ENCODE measurements at places on chromosomes 2 and 18.

GRCh38 chr2:217902379-217903141, 100.2 kb downstream of the TNS1 start:
- DNase-seq: no peak

DNA sequence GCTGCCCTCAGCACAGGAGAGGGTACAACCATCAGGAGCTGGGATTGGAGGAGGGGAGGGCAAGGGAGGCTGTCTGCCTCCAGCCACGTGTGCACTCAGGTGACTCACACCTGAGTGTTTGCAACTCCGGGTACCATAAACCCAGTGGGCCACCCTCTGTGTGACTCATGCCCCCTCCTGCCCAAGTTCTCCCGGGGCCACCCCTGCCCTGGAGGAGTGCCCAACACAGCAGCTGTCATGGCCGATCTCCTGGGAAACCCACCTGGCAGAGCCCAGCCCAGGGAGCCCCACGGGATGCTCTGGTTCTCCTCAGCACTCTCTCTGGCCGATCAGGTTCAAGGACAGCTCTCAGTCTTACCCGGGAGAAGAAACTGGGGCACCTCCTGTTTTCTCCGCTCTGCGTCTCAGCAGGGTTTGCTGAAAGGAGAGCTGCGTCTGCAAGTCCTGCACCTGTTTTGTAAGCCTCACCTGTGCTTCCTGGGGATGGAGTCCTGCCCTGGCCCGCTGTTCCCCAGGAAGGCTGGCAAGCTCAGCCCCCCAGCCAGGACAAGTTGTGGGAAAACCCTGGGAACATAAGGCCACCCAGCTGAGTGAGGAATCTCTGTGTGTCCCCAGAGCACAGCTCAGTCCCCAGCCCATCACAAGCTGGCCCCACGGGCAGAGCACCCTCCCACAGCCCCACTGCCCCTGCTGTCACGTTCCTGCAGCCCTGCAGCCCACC, 44.0 kb upstream of the UBE2F start:
- DNase-seq: no peak

DNA sequence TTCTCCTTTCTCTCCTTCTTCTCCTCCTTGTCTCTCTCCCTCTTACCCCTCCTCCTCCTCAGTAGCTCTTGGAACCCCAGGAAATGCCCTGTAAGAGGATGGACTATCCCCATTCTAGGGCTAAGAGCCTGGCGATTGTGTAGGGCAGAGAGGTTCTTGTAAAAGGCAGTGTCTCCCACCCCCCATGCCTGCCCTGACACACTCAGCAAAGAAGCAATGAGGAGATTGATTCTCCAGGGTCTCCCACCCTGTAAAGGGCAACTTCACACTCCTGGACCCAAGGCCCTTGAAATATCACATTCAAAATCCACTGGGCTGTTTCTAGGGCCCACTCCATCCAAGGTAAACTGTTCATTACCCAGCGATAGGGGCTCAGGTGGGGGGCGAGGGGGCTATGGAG, 144.1 kb downstream of the INSIG2 start:
- no peak for DNase-seq

- no peak for DNase-seq
These were observed 153.3 kb upstream of the KYNU start for GRCh38 chr2:142724186-142724585.

DNA sequence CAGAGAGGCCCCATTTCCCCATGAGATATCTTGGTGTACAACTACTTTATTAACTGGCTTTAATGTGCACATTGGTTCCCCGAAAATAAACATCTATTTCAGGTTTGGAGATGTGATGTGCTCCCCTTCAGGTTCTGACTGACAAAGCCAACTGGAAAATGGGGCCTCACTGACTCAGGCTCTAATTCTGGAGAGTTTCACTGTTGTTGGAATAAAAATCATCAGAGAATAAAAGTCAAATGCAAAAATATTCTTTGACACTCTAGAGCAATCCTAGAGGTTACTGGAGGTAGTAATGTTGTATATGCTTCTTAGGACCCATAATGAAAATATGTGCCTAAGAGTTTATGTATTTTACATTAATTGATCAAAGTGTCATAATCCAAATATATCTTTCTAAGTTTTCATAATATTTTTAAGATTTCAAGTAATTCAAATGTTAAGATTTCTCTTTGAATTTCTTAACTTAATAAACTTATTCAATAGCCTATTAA, 189.9 kb upstream of the COL3A1 start:
- no peak for DNase-seq

DNA sequence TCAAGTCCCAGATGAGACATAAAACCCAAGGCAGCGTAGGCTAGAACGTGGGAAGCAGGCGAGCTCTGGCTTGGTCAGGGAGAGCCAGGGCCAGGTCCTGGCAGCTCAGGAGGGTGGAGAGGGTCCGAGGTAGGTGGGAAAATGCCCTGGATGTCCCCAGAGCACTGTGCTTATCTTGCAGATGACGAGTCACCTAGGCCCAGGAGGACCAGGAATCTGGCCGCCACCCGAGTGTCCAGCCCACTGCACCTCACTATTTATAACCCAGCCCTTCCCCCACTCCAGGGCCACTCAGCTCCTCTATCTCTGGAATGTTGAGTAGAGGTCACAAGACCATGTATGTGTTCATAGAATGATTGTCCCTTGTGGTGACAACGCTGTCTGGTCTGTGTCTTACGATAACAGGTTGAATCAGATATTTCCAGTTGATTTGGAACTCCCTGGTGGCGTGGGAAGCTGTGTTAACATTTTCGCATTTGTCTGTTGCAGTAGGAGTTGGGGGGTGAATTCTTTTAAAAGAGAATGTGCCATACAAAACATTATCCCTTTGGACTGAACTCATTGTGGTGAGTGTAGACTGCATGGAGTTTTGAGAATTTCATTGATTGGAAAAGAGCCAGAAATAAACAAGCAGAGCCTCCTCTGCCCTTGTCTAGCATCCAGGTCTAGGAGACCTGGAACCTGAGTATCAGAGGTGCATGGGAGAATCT, 47.5 kb downstream of the EMILIN2 start:
- DNase-seq: no peak

DNA sequence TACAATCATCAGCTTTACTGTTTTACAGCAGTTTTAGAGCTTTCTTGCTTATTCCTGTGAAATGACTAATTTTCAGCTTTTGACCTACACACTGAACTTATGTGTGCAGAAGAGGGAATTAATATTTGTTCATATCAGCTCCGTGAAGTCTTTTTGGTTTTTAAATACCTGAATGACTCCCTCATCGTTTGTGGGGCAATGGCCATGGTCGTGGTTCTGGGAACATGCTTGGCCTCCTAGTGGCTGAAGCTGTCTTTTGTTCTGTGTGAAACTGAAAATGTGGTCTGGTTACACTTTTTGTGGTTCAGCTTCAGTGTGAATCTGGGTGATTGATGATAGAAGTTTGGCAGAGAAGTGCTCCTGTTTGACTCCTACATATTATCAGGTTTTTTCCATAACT, 408.1 kb downstream of the THSD7B start:
- peak; percentile 84 for DNase-seq

DNA sequence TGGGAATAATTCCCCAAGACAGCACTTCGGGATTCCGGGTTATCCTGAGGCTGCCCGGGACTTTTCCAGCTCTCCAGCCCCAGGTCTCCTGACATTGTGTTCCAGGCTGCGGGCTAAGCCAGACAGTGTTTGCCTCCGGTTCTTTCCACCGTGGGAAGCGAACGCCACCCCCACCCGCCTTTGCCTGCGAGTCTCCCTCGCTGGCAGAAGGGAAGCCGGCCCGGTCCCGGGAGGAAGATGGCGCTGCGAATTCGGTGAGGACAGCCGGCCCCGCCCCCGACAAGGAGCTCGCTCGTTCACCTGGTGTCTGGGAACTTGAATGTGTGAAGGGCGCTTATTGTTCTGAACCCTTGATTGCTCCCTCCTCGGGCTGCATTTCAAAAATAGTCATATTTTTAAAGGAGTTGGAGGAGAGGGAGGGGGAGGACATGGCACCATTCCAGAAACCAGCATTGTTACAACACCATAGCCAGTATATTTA, 2.9 kb downstream of the LRATD1 start:
- DNase-seq: no peak

DNA sequence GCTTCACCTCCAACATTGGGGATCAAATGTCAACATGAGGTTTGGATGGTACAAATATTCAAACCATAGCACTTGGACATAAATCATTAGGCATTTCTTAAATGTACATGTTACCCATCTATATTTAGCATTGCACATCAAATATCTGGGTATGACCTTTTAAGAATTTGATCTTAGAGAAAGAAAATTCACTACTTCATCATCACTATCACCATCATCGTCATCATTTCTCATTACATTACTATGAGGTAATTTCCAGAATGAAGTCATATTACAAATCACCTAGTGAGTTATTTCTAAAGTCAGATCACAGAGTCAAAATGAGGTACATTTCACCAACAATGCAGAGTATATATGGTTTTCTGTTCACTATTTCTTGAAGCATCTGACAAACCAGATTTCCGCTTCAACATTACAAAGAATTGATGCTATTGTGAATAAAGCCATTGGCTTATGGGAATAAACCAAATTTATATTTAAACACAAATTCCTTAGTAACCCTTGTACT, 356.4 kb upstream of the GYPC start:
- DNase-seq: no peak

- peak; percentile 53 for DNase-seq
These were observed 91.8 kb downstream of the CABLES1 start for GRCh38 chr18:23226930-23227725.

- DNase-seq: no peak
These were observed 328.4 kb downstream of the DYSF start for GRCh38 chr2:71781695-71782228.

DNA sequence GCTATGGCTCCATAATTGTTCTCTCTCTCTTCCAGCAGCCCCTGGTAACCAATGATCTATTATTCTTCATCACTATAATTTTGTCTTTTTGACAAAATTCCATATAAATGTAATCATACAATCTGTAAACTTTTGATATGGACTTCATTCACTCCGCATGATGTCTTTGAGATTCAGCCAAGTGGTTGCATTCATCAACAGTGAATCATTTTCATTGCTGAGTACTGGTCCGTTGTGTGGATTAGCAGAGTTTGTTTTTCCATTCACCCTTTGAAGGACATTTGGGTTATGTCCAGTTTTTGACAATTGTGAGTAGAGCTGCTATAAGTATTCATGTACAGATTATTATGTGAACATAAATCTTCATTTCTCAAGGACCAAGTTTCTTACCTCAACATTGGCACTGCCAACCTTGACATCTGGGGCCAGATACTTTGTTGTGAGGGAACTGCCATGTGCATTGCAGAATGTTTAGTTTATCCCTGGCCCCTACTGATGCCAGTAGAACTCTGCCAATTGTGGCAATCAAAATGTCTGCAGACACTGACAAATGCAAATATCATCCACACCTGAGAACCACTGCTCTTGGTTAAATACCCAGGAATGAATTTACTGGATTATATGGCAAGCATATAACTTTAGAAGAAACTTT, 48.4 kb upstream of the BCL2L11 start:
- DNase-seq: peak; percentile 52

DNA sequence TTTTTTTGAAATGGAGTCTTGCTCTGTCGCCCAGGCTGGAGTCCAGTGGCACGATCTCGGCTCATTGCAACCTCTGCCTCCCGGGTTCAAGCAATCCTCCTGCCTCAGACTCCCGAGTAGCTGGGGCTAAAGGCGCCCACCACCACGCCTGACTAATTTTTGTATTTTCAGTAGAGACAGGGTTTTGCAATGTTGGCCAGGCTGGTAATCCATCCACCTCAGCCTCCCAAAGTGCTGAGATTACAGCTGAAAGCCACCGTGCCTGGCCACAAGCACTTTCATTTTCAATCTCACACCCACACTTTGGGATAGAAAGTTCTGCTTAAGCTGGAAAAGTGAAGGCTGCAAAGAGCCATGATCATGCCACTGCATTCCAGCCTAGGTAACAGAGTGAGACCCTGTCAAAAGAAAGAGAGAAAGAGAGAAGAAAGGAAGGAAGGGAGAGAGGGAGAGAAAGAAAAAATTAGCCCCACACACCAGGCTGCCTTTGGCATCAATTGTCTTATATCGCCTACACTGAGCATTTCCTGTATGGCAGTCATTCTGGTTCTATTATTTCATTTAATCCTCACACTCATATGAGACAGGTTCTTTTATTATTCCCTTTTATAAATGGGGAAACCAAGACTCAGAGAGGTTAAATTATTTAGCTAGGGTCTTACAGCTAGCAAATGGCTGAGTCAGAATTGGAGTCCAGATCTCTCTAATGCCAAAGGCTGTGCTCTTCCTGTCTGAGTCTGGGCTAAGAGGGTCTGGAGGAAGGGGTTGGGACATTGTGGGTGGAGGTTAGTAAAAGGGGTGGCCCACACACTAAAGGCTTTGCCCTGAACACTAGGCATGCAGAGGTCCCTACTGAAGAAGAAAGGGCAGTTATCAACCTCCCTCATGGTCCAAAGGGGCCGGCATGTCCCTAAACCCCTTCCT, 37.9 kb upstream of the PKDCC start:
- DNase-seq: no peak

GRCh38 chr2:99707592-99707991, 217.8 kb upstream of the REV1 start:
- DNase-seq: peak; percentile 82

- DNase-seq: peak; percentile 30
These were observed 52.6 kb downstream of the TACR1 start for GRCh38 chr2:75146606-75147332.

Measured in fibroblast of skin of left biceps (primary cell).